Aorta (tissue), 5 donors: ENCODE measurements at places on chromosomes 7 and 10. TPM values are rescaled to one million over a fixed set of nuclear protein-coding genes. Genes with fewer than 3 reads are reported as not detected.

Gene SGPL1
- total RNA-seq: 31.8 TPM

Gene SYNPO2L
- 0.13 TPM for total RNA-seq

Gene TLX1
- not detected for total RNA-seq

Gene MRPS24
- 55.4 TPM for total RNA-seq

Gene CFAP46
- total RNA-seq: not detected

Gene VIPR2
- 12.6 TPM for total RNA-seq

Gene FOXI2
- total RNA-seq: 0.48 TPM

Gene LRMDA
- total RNA-seq: 25.7 TPM

Gene IFIT1B
- total RNA-seq: 0.87 TPM

Gene ENKUR
- total RNA-seq: 0.36 TPM

Gene LRRC4
- 11.2 TPM for total RNA-seq

Gene NEBL
- 4.3 TPM for total RNA-seq

Gene PKD2L1
- total RNA-seq: 1.1 TPM

Gene DNAH11
- total RNA-seq: 2.6 TPM

Gene GNG11
- total RNA-seq: 24.9 TPM

Gene TRDMT1
- 15.2 TPM for total RNA-seq

Gene EPHB6
- total RNA-seq: 17.7 TPM

Gene FRMD4A
- 65.6 TPM for total RNA-seq

Gene MYL10
- total RNA-seq: not detected

Gene FAM131B
- 3.8 TPM for total RNA-seq

Gene CCNY
- 95.9 TPM for total RNA-seq

Gene CRPPA
- total RNA-seq: 2.4 TPM

Gene CYP2C19
- not detected for total RNA-seq

Gene ZNF32
- 31.6 TPM for total RNA-seq

Gene CACNA2D1
- 40.7 TPM for total RNA-seq

Gene SPDYE9
- not detected for total RNA-seq

Gene IFIT5
- total RNA-seq: 19.0 TPM

Gene C10orf105
- total RNA-seq: 0.36 TPM

Gene ADAMTS14
- total RNA-seq: 0.62 TPM

Gene PLEKHS1
- 0.29 TPM for total RNA-seq

Gene POLD2
- total RNA-seq: 49.5 TPM

Gene AKR1D1
- total RNA-seq: not detected

Gene CCL24
- 1.1 TPM for total RNA-seq

Gene C10orf53
- total RNA-seq: not detected

Gene NFKB2
- total RNA-seq: 48.4 TPM

Gene SKIDA1
- 1.4 TPM for total RNA-seq

Gene C10orf62
- 0.29 TPM for total RNA-seq
